Upper lobe of right lung (tissue), 1 donor: ENCODE measurements at places on chromosomes 16 and 17. TPM values are rescaled to one million over a fixed set of nuclear protein-coding genes. Genes with fewer than 3 reads are reported as not detected.

- DNase-seq, result no peak
- no peaks in the 10 kb centered on the region for H3K36me3 ChIP-seq
- H3K27me3 ChIP-seq, result no peaks in the 10 kb centered on the region
- no peak overlapping the region for H3K27ac ChIP-seq
- H3K4me3 ChIP-seq, result no peak overlapping the region
Observed at GRCh38 chr16:8194794-8195193, 395.5 kb downstream of the TMEM114 start.

RPGRIP1L gene
- 3.5 TPM for total RNA-seq

GRCh38 chr17:34199932-34200534, 55.1 kb upstream of the CCL2 start:
- no peak overlapping the region for H3K4me3 ChIP-seq
- H3K4me1 ChIP-seq, result no peaks in the 10 kb centered on the region
- peaks cover 13% of the 10 kb centered on the region for H3K27me3 ChIP-seq
- no peak overlapping the region for H3K27ac ChIP-seq
- no peaks in the 10 kb centered on the region for H3K36me3 ChIP-seq

GRCh38 chr17:67520916-67521774, 144.1 kb downstream of the PITPNC1 start:
- no peak overlapping the region for H3K27ac ChIP-seq
- DNase-seq, result no peak
- H3K4me3 ChIP-seq, result no peak overlapping the region
- no peaks in the 10 kb centered on the region for H3K27me3 ChIP-seq
- no peaks in the 10 kb centered on the region for H3K36me3 ChIP-seq

GRCh38 chr17:58200024-58200633, 7.6 kb downstream of the EPX start:
- peak; percentile 78 for DNase-seq
- H3K36me3 ChIP-seq, result no peaks in the 10 kb centered on the region
- no peak overlapping the region for H3K4me3 ChIP-seq
- no peaks in the 10 kb centered on the region for H3K4me1 ChIP-seq
- H3K27me3 ChIP-seq, result peaks cover 26% of the 10 kb centered on the region

NT5M gene
- total RNA-seq, result 1.9 TPM

DNA sequence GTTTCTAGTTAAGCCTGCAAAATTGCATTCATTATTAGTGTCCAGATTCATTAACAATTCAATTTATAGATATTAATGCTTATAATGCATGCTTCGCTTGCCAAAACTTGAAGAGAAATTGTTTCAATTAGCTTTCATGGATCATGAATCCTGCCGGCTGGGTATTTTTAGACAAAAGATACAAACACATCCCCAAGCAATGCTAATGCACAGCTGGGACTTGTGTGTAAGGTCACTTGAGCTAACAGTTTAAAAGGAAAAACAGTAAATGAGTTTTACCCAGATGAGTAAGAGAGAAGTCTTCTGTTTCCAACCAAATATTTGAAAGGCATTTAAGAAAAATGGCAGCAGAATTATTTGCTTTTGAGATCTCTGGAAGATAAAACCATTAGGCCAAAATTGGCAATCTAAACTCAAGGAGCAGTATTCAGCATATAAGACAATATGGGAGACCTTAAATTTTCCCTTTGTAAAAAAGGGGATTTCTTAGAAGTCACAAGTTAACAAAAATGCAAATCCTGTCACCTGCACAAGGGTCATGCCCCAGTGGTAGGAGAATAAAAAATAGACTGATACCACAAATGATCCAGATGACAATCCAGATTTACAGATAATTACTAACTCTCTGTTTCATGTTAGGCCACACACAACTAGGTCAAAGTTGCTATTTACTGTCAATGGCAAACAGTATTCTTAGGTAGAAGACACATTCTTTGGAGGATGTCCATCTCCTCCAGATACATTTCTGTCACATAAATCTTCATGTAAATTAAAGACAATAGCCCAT, 418.4 kb upstream of the PMFBP1 start:
- H3K4me3 ChIP-seq, result no peak overlapping the region
- H3K27ac ChIP-seq, result no peak overlapping the region
- no peaks in the 10 kb centered on the region for H3K27me3 ChIP-seq
- H3K36me3 ChIP-seq, result no peaks in the 10 kb centered on the region
- H3K4me1 ChIP-seq, result no peaks in the 10 kb centered on the region
- no peak for DNase-seq

GRCh38 chr16:23537390-23537789, 19.8 kb downstream of the EARS2 start:
- no peaks in the 10 kb centered on the region for H3K4me1 ChIP-seq
- peaks cover 73% of the 10 kb centered on the region for H3K36me3 ChIP-seq
- no peak overlapping the region for H3K27ac ChIP-seq
- no peaks in the 10 kb centered on the region for H3K27me3 ChIP-seq
- no peak overlapping the region for H3K4me3 ChIP-seq

CEP295NL gene
- 4.2 TPM for total RNA-seq

- no peak overlapping the region for H3K4me3 ChIP-seq
- peaks cover 14% of the 10 kb centered on the region for H3K36me3 ChIP-seq
- peaks cover 14% of the 10 kb centered on the region for H3K4me1 ChIP-seq
- no peaks in the 10 kb centered on the region for H3K27me3 ChIP-seq
Observed at GRCh38 chr16:88065747-88066142, 114.5 kb downstream of the BANP start.

- H3K36me3 ChIP-seq, result no peaks in the 10 kb centered on the region
- no peak overlapping the region for H3K27ac ChIP-seq
- DNase-seq, result no peak
- no peak overlapping the region for H3K4me3 ChIP-seq
- H3K4me1 ChIP-seq, result peaks cover 78% of the 10 kb centered on the region
Observed at GRCh38 chr16:89476379-89476778, 14.0 kb downstream of the ANKRD11 start.

- no peak for DNase-seq
- H3K27ac ChIP-seq, result no peak overlapping the region
- H3K4me3 ChIP-seq, result no peak overlapping the region
- H3K27me3 ChIP-seq, result no peaks in the 10 kb centered on the region
- no peaks in the 10 kb centered on the region for H3K36me3 ChIP-seq
Observed at GRCh38 chr17:61317779-61318178, 81.9 kb upstream of the TBX2 start.

HBA1 gene
- total RNA-seq, result 241 TPM

ZFPM1 gene
- total RNA-seq, result 8.4 TPM

DNA sequence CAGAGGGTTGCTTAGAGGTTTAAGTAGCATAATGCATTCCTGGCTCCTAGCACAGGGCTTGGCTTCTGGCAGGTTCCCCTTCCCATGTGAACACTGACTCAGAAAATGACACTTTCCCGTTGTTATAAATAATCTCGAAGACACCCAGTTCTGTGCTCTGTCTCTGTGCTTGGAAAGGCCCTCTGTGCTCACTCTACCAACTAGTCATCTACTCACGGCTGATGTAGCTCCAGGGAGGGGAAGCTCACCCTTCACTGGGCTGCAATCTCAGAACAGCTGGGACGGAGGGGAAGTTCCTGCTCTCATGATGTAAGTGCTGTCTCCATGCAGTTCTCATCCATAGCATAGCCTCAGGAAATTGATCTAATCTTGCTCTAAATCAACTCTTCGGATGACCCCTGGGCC, 230.5 kb upstream of the ASIC2 start:
- H3K4me3 ChIP-seq, result no peak overlapping the region
- no peaks in the 10 kb centered on the region for H3K4me1 ChIP-seq
- H3K27ac ChIP-seq, result no peak overlapping the region
- no peaks in the 10 kb centered on the region for H3K36me3 ChIP-seq

DNA sequence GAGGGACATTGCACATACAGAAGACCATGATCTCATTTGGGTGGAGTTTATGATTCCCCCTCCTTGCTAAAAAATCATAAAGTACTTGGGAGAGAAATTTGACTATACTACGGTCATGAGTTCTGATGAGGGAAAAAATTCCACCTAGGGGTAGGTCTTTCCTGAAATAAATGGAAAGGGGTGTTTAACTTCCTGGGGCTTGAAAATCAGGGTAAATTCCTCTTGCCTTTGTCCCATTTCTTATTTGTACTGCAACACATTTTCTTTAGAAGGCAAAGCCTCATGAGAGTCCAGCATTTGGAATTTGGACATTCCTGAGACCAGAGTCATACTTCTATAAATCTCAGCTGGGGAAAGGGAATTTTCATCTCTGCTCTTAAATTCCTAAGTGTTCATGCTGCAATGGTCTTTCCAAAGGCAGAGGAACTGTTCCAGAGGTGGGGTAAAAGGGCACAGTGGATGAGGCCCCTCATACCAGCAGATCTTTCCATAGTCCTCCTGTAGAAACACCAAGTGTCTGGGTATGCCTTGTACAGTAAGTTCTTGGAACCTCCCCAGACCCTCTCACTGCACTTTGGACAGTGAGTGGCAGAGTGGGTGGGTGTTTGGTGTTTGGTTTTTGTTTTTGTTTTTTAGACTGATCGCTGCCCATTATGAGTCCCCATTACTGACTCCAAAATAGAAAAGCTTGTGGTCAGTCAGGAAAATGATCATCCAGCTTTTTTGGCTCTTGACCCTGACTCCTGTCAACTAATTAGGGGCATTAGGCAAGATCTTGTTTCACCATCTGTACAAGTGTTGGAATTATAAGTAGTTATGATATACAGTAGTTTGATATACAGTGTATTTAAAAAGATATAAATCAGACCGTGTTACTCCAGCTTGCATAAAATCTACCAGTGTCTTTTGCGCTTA, 6.0 kb downstream of the LYRM1 start:
- H3K27me3 ChIP-seq, result no peaks in the 10 kb centered on the region
- peaks cover 79% of the 10 kb centered on the region for H3K4me1 ChIP-seq
- DNase-seq, result no peak
- H3K4me3 ChIP-seq, result no peak overlapping the region
- no peaks in the 10 kb centered on the region for H3K36me3 ChIP-seq

- H3K36me3 ChIP-seq, result peaks cover 14% of the 10 kb centered on the region
- H3K4me3 ChIP-seq, result no peak overlapping the region
- H3K4me1 ChIP-seq, result no peaks in the 10 kb centered on the region
- H3K27ac ChIP-seq, result no peak overlapping the region
- H3K27me3 ChIP-seq, result no peaks in the 10 kb centered on the region
Observed at GRCh38 chr16:20782470-20782869, 18.7 kb downstream of the ACSM3 start.

DNA sequence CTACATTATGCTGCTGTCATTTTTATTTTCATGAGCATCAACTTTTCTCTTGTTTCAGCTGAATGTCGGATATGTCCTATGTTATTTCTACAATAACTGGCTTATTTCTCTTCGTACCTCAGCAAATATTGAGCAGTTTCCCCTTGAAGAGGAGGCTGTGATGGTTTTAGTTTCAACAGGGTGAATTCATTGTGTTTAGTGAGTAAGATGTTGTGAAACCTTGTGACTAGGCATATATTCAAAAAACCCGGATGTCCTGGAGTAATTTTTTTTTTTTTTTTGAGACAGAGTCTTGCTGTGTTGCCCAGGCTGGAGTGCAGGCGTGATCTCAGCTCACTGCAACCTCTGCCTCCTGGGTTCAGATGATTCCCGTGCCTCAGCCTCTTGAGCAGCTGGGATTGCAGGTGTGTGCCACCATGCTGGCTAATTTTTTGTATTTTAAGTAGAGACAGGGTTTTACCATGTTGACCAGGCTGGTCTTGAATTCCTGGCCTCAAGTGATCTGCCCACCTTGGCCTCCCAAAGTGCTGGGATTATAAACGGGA, 11.1 kb downstream of the CPD start:
- no peaks in the 10 kb centered on the region for H3K27me3 ChIP-seq
- peaks cover 67% of the 10 kb centered on the region for H3K36me3 ChIP-seq
- H3K4me1 ChIP-seq, result no peaks in the 10 kb centered on the region
- H3K27ac ChIP-seq, result no peak overlapping the region
- H3K4me3 ChIP-seq, result no peak overlapping the region

DNA sequence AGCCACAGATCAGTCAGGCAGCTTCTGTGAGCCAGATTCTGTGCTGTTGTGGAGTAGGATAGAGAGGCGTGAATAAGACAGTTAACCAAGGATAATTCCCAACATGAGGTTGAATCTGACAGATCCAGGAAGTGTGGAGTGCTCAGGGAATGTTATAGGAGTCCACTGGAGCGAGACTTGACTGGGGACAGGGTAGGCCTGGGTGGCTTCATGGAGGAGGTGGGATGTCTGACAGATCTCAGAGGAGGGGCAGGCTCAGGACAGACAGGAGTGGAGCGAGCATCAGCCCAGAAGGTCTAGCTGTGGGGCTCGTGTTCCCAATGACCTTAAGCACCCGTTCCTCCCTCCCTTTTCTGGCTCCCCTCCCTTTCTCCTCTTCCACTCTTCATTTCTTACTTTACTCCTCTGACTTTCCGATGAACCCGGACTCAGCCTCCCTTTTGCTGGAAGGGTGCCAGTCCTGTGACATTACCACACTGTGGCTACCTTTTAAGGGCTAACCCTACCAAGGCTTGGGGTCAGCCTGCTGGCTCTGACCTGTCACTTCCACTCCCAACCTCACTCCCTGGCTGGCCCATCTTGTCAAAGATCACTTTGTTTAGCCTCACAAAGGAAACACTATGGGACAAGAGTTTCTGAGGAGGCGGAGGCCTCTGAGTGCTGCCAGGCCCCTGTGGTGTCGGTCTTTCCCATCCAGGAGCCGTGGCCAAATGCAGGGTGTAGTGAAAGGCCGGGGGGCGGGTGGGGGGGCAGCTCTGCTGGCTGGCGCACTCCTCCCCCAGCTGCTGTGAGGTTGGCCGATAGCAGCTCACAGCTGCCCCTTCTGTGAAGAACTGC, 28.5 kb upstream of the EFCAB13 start:
- H3K27ac ChIP-seq, result no peak overlapping the region
- H3K4me1 ChIP-seq, result no peaks in the 10 kb centered on the region
- H3K27me3 ChIP-seq, result no peaks in the 10 kb centered on the region

CACNA1G gene
- not detected for total RNA-seq

- no peak overlapping the region for H3K27ac ChIP-seq
- H3K4me3 ChIP-seq, result no peak overlapping the region
- no peaks in the 10 kb centered on the region for H3K27me3 ChIP-seq
- DNase-seq, result no peak
- no peaks in the 10 kb centered on the region for H3K4me1 ChIP-seq
- no peaks in the 10 kb centered on the region for H3K36me3 ChIP-seq
Observed at GRCh38 chr16:4908854-4909401, 28.0 kb downstream of the PPL start.

PSKH1 gene
- total RNA-seq, result 29.7 TPM

- no peaks in the 10 kb centered on the region for H3K36me3 ChIP-seq
- no peak for DNase-seq
- no peaks in the 10 kb centered on the region for H3K27me3 ChIP-seq
- H3K4me3 ChIP-seq, result no peak overlapping the region
- H3K4me1 ChIP-seq, result no peaks in the 10 kb centered on the region
Observed at GRCh38 chr17:20085283-20085845, 76.2 kb downstream of the SPECC1 start.

GRCh38 chr16:46627746-46628145, 6.6 kb upstream of the SHCBP1 start:
- H3K27ac ChIP-seq, result no peak overlapping the region
- H3K27me3 ChIP-seq, result no peaks in the 10 kb centered on the region
- no peak overlapping the region for H3K4me3 ChIP-seq
- no peaks in the 10 kb centered on the region for H3K36me3 ChIP-seq

ARHGAP44 gene
- 41.2 TPM for total RNA-seq

TSPAN10 gene
- total RNA-seq, result 1.1 TPM
